CD4-positive, alpha-beta T cell (primary cell): ENCODE measurements at places on chromosomes 7 and 10.

GRCh38 chr7:137480824-137481365, 137.4 kb upstream of the PTN start:
- DNase-seq, result no peak

GRCh38 chr10:112801004-112801403, 149.0 kb upstream of the TCF7L2 start:
- no peak for DNase-seq

DNA sequence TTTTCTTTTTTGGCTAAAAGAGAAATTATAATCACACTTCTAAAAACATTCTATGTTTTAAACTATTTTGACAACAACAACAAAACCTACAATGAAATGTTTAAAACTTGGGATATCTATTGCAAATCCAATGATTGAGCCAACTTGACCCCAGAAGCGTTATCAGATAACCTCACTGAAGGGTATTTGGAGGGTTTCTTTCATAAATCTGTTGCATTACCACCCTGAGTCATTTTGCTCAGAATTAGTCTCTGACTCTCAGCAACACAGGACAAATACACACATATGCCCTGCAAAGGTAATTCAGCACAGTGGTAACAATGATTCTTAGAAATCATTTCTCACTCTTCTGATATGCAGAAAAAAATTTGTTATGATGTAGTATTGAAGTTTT, 2.3 kb upstream of the COL1A2 start:
- no peak for DNase-seq

DNA sequence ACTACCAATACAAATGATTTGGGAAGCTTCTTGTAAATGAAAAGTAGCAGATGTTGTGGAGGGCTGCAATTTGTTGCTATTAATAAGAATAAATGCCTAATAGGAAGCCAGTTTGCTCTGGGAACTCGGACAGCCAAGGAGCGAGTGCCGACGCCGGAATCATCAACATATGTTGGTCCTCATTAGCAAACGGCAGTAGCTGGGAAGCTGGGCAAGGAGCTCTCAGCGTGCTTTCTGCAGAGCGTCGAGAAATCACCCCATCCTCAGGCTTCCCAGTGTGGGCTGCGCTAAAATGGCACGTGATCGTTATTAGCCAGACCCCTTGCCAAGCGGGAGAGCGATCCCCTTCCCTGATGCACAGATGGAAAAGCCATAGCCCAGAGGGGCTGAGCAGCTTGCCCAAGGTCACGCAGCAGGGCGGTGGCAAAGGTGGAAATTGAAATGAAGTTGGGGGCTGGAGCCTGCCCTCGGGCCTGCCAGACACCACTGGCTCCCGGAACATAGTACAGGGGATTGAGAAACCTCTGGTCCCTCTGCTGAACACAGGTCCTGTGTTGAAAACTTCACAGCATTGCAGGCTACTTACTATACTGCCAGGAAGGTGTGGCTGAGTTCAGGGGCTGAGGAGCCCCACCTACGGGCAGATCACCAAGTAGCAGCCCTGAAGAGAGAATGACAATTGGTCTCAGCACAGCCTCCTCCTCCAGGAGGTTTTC, 326.9 kb downstream of the PLXNA4 start:
- DNase-seq, result no peak

- DNase-seq, result no peak
Measured at GRCh38 chr7:77269360-77270093, 69.9 kb upstream of the FGL2 start.

DNA sequence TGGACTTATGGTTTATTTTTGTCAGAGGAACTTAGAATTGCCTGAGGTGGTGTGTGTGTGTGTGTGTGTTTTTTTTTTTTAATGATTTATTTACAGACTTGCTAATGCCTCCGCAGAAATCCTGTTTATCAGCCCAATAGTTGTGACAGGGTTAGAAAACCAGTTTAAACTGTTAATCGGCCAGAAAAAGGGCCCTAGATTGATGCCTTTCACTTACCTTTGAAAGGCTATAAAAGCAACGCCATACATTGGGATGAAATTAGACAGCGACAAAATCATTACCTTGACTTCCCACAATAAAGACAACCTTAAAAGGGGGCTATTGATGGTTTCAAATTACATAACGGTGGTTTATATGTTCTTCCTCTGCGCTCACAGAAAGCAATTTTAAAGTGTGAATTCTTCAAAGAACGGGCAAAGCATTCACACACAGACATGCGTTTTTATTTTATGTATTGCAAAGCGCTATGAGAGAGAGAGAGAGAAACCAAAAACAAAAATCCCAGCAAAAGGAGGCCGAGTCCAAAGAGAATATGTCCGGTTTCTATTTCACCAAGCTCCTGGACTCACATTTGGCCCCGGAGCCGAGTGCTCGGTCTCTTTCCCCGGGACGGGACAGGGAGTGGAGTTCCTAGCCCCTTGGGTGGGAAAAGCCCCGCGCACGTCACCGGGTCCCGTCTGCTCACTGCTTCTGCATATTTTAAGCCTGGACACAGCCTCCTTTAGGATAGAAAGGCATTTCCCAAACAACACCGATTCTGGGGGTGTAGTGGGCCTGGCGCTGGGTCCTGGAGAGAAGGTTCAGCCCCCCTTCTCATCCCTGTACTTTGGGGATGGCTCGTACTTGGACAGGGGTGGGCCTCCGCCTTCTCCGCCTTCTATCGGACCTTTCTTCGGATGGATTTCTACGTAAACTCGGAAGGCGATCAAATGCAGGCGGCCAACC, 26.8 kb upstream of the VAX1 start:
- no peak for DNase-seq

DNA sequence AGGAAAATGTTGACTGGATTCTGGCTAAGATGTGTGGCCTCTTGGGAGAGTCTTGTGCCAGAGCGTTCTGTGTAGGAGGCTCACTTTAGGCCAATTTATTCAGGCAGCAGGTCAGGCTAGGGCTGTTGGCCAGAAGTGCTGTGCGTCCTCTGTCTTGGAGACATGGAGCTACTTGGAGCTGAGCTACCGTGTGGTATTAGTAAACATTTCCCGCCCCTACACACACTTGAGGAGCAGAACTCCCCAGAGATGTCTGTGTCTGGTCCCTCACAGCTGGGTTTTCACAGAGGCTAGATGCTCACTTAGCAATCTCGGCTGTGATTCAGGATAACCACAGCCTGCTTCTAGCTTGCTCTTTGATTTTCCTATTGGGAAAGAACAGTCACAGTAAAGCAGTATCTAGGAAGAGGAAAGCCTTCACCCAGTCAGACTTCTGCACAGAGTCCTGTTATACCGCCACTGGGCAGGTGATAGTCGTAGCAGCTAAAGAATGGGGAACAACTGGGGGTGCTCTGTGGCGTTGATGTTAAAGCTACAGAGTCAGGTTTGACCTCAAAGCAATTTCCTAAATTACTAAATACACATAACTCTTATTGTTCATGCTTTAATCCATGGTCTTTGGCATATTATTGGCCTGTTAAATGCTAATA, 86.7 kb downstream of the MDFIC start:
- DNase-seq, result no peak

- no peak for DNase-seq
Measured at GRCh38 chr7:94040254-94040653, 36.1 kb upstream of the BET1 start.

DNA sequence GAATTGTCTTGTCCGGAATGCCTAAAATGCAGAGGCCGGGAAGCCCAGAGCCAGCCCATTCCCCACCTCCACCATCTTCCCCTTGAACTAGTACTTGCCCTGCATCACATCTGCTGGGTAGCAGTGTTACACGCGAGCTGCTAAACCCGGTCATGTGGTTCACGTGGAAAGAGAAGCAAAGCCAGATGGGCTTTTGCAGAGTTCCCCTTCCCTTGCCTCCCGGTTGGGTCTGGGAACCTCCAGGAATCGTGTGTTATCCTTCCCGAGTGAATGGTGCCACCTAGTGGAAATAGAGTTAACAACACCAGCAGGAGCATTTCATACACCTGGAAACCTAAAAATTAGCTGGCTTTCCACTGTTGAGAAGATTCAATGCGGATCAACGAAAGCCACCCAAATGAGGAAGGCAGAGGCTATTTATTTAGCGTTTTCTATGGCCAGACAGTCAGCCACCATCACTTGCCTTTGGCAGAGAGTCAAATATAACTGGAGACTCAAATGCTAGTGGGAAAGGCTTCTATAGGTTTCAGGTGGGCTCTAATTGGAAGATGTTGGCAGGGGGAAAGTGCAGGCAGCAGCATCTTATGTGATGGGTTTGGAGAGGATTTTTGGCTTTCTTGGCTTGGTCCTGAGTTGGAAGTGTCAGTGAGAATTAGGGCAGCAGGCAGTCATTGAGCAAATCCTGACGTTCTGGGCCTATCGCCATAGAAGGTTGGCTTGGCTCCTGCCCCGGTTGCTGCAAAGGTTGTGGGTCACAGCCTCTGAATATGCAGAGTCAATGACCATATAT, 12.9 kb upstream of the DENND2A start:
- DNase-seq, result no peak

GRCh38 chr10:110138197-110138812, 69.1 kb upstream of the MXI1 start:
- DNase-seq, result no peak

- no peak for DNase-seq
Measured at GRCh38 chr7:32289651-32290414, 200.3 kb downstream of the LSM5 start.

DNA sequence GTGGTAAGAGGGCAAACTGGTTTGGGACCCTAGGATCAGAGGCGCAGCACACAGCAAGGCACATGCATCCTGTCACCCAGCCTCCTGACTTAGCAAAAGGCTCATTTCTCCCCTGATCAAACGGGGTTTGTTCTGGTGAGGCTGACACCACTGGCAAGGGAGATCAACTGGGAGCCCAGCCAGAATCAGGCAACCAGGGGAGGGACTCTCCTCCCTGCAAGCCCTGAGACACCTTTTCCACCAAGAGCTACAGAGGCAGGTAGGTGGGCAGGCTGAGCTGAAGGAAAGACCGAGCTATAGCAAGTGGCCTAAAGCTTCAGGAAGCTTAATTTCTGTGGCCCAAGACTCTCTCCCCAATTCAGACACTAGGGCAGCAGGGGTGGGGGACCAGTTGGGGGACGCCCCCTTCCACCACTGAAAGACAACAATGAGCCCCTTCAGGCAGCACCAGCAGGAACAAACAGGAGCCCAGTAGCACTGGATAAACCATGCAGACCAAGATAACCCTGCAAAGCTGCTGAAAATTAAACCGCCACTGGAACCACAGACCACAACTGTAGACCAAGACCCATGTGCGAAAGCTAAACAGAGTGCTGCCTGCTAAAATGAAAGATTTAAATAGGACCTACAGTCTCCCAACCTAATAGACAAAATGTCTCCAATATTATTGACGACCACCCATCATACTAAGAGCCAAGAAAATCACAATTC, 27.1 kb upstream of the SAR1A start:
- DNase-seq, result no peak

DNA sequence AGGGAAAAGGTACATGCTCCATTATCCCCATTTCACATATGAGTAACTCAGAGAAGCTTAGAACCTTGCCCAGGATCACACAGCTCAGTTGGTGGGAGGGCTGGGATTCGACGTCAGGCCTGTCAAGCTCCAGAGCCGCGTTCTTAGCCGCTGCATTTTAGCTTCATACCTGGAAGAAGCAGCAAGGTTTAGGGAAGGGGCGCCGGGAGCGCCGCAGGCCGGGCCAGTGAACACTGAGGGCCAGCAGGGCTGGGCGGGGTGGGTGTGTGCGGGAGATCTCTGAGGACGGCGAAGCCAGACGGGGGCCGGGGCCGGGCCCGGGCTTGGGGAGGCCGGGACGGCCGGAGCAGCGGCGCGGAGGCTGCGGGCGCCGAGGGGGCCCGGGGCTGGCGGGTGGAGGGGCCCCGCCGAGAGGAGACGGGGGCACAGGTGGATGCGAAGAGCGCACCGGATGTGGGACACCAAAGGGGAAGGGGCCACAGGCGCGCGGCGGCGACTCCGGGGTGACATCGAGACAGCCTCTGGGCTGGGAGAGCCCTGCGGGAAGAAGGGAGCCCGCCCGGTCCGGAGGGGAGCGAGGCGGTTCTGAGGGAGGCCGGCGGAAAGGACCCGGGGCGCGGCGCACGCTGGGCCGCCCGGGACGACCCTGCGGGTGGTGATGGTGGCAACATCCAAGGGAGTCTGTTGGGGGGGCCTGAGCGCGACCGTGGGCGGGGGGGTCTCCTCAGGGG, 498 bp downstream of the NDST2 start:
- DNase-seq, result no peak

GRCh38 chr7:142405122-142405765, 147.4 kb upstream of the PRSS58 start:
- no peak for DNase-seq

GRCh38 chr10:637771-638195, 51.7 kb downstream of the DIP2C start:
- no peak for DNase-seq

- no peak for DNase-seq
Measured at GRCh38 chr7:45643630-45644029, 69.5 kb downstream of the ADCY1 start.

DNA sequence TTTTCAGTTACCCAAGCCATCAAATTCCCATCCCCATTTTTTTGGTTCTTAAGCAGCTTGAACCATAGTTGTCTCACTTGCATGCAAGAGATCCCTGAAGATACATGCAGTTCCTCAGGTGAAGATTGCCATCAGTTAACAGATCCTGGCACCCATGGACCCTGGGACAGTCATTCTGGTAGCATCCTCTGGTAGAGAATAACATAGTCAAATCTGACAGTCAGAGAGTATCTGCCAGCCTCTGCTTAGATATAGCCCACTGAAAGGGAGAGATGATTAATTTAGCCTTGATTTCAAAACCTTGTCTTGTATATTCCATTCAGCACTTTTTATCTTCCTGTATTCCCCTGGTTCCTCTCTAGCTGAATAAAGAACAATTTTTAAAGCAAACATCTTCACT, 280.4 kb downstream of the KCNMA1 start:
- DNase-seq, result no peak

DNA sequence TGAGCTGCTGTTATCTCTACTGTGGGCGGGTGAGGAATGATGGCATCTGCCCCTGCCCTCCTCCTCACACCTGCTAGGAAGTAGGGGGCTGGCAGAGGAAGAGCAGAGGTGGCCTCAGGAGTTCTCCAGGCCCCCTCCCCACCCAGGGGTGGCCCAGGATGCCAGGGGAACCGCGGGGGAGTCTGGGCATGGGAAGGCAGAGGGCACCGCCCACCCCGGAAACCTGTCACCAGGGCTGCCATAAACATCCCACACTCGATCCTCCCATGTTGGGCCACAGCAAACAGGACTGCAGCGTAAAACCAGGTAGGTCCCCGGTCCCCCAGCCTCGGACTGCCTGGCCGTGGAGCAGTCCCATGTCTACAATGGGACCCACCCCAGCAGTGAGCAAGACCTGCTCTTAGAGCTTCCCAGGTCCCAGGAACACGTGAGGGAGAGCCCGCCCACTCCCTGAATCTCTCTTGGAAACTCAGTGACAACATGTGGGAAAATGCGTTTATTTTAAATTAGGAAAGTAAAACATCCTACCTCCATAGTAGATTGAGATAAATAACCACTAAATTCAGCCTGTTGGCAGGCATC, 23.4 kb downstream of the EBF3 start:
- DNase-seq, result no peak

DNA sequence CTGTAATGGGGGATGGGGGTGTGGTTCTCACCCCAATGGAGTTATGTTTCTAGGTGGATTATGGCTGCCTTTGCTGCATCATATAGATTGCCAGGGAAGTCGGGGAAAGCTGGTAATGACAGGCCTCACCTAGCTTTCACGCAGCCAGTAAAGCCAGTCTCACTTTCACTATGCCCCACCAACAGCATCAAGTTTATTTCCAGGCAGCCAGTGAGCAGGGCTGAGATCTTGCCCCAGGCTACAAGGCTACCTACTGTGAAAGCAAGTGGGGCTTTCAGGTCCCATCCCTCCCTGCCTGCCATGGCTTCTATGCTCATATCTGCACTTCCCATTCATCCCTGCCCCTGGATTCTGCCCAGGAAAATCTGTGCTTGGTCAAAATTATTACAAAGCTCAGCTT, 61.7 kb upstream of the NXPH1 start:
- DNase-seq, result no peak

GRCh38 chr10:22611425-22612115, 102.8 kb downstream of the PIP4K2A start:
- peak; percentile 79 for DNase-seq
